ENCODE measurements at places on chromosomes 2 and 18. TPM values are rescaled to one million over a fixed set of nuclear protein-coding genes. Genes with fewer than 3 reads are reported as not detected.

GRCh38 chr2:14927021-14927564 is 294.6 kb downstream of the LRATD1 start:
- DNase-seq: no peak

- no peak for DNase-seq
These were observed 2.8 kb downstream of the EIF2AK3 start for GRCh38 chr2:88624477-88624876.

- DNase-seq: no peak
These were observed 234.3 kb downstream of the OSR1 start for GRCh38 chr2:19124135-19124534.

DNA sequence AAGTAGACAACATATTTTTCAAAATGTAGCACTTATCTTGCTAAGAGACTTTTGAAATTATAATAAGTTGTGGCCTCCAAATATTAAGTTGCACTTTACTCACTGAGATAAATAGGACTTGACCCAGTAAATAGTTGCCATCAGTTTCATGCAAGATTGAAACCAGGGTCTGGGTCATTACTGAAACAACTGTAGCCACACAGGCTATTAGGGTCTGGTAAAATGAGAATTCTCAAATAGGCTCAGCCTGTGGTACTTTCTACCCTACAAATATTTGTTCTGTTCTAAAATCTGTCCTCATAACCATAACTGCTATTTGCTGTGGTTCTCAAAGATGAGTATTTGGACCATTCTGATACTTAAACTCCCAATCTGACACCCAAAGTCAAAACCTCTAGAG is 115.4 kb upstream of the STK17B start:
- DNase-seq: no peak

- peak; percentile 31 for DNase-seq
These were observed 96.0 kb downstream of the MTCL1 start for GRCh38 chr18:8801263-8801901.

DNA sequence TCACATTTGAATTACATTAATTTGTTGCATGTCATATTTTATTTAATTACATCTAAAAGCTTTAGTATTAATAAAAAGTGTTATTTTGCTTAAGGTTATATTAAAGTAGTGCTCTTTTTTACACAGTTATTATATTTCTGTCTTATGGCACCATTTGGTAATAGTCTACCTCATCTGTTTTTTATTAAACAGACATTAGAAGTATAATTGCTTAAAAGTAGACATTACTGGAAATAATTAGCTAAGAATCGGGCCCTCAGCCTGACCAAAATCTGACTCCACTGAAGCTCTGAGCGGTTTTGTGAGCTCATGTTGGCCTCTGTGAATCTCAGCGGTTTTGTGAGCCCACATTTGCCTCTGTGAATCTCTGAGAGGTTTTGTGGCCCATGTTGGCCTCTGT is 102.5 kb upstream of the SNTG2 start:
- DNase-seq: peak; percentile 41

DNA sequence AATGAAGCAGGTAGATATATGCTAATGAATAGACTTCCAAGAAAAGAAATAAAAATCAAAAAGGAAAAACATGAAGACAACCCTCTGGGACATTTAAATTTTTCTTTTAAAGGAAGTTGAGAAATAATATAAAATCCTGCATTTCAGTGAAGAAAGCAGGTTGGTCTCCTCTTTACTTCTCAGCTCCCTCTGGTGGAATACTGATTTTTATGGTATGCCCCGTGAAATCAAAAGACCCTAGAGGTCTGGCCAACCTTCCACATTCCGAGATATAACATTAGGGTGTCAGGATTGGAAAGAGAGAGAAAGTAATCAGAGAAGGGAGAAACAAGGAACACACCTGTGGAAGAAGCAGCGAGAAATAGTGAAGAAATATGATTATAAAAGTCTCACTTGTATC is 72.7 kb downstream of the DNER start:
- no peak for DNase-seq

DNA sequence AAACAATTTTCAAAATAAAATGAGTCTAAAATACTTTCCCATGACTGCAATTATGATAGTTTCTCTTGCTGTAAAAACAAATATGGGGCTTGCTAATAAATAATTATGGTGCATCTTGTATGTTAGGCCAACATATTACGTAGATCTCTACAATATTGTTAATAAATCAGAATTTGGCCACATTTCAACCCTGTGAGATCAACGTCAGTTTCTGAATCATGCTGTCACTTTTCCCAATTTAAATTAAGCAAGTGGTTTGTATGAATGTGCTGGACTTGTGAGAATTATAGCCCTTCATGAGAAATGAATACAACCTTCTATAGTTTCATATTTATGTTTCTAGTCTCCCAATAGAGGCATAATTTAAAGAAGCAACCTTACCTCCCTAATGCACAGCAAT is 808.9 kb downstream of the SUCLG1 start:
- peak; percentile 18 for DNase-seq

DNA sequence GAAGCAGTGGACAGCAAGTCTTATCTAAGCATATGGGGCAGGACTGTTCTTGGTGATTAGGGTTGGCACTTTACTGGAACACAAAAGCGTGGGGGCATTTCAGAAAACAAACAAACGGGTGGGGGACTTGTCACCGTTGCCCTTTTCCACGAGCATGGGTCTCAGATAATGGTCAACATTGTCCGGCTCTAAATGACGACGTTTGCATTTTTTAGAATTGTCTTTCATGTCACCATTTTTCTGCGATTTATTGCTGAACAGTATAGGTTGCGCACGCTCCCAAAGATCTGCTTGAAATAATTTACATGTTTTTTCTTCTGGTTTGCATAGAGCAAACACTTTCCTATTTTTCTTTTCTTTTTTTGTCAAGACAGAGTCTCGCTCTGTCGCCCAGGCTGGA is 46.6 kb upstream of the TBC1D8 start:
- no peak for DNase-seq

GRCh38 chr18:3451183-3451988 is 1.4 kb downstream of the TGIF1 start:
- DNase-seq: peak; percentile 97

Gene SULT1C4
- total RNA-seq: 13.3 TPM

Gene DUSP28
- total RNA-seq: 10.7 TPM

Gene AQP12B
- not detected for total RNA-seq

Gene CRYGD
- total RNA-seq: not detected

Gene CRYGC
- not detected for total RNA-seq

Gene TUBA4A
- total RNA-seq: 36.2 TPM

Measured in muscle of leg (tissue), 16 donors.